ENCODE measurements at places on chromosomes 6 and 20.

GRCh38 chr6:16585805-16586204 is 175.5 kb downstream of the ATXN1 start:
- no peak for DNase-seq

DNA sequence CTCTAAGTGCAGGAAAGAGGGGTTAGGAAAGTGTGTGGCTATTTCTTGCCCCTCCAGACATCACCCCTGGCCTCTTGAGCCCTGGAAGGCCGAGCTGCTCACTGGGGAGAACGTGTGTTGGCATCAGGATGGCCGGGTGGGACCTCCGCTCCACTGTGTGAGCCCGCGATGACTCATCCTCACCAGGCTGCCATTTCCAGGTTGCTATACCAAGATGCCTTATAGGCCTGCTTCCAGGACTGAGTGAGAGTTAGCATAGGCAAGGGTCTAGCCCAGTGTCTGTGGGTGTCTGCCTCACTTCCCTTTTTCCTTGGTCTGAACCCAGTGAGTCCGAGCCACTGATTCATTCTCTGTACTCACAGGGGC is 105.0 kb downstream of the MRPL14 start:
- peak; percentile 35 for DNase-seq

- DNase-seq = no peak
Measured at GRCh38 chr6:26243752-26244151, 121.2 kb upstream of the BTN3A2 start.

GRCh38 chr6:32167761-32168262 is 3.4 kb downstream of the EGFL8 start:
- DNase-seq = no peak

- DNase-seq = no peak
Measured at GRCh38 chr6:158503222-158503621, 56.7 kb upstream of the TMEM181 start.

DNA sequence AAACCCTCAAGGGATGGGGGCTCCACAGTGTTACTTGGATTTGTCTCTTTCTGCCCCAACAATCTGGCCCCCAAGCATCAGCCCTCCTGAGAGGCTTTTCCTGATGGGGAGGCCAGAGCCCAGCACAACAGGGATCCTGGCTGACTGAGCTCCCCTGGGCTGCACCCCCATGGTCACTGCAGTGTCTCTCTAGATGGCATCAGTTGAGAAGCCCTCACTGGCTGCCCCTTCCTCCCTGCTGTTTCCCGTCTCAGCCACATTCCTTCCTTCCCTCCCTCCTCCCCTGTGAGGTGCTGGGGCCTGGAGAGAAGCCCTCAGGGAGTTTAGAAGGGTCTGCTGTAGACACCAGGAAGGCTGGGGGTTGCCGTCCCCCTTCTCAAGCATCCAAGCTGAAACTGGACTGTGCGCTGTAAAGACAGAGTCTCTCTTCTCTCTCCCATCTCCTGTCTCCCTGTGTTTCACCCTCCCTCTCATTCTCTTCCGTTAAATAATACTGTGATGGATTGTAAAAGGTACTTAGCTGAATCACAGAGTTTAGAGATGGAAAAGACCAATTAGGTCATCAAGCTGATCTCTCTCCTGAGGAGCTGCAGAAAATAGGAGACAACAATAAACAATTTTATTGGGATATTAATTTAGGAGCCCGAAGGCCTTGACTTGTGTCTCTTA is 29.7 kb downstream of the SAYSD1 start:
- DNase-seq = no peak

- DNase-seq = no peak
Measured at GRCh38 chr6:5333658-5334057, 72.3 kb downstream of the FARS2 start.

DNA sequence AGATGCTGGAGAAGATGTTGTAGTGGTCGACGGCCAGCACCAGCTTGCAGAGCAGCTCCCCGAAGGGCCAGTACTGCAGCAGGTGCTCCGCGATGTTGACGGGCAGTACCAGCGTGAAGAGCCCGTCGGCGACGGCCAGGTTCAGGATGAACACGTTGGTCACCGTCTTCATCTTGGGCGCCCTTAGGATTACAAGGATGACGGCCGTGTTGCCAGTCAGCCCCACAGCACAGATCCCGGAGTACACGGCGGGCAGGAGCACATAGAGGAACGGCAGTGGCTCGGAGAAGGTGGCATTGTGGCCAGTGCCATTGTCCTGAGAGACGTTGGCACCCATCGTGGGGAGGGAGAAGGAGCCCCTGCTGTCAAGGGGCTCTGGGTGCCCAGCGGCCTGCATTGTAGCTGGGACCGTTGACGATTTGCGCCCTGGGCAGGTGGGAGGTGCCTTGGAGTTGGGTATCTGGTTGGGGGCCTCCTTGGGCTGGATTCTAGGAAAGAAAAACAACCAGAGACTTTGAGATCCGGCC is 867 bp downstream of the NPBWR2 start:
- DNase-seq = no peak

DNA sequence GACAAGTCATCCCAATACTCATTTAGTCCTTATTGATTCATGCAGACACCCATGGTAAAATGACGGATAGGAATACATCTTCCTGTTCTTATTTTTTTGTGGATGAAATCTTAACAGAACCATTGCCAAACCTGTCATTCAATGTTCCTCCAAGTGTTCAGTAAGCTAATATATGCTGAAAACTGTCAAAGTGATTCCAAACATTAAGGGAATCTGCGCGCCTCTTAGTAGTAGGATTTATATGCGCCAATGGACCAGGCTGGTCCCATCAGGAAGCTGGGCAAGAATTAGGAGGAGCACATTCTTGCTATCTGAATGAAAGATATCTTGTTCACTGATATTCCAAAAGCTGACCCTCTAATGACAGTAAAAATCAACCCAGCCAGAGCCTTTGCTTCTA is 168.9 kb upstream of the STMND1 start:
- DNase-seq = no peak

- DNase-seq = no peak
Measured at GRCh38 chr6:30857549-30857948, 26.8 kb upstream of the DDR1 start.

- no peak for DNase-seq
Measured at GRCh38 chr6:63440057-63440456, 120.3 kb upstream of the LGSN start.

DNA sequence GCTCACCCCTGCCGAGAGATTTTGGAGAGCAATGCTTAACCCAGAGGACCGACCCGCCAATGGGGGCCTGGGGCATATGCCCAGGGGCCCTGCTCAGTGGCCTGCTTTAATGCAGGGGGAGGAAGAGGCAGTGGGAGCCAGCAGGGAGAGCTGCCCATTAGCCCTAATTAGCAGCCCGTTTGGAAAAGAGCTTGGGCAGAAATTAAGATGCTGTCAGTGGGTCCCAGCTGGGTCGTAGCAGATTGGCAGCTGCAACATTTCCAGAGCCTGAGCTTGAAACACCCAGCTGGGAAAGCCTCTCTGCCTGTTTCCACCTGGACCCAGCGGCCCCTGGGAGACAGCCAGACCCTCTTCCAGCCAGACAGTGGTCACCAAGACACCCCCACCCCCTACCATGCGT is 39.5 kb downstream of the CD40 start:
- DNase-seq = no peak

DNA sequence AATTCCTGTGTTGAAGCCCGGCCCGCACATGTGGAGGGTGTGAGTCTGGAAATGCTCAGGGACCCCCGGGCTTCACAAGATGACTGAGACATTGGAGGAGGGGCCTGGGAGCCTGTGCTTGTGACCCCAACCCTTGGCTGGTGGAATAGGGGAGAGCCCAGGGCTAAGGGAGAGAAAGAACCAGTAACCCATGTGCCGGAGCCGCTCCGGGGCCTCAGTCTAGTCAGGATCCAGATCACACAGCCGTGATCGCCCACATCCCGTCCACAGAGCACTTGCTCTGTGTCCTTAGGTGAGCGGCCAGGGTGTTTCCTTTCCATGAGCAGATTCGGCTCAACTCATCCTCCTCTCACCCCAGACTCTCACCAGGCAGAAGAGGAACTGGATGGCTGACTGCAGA is 152.3 kb upstream of the RPS6KA2 start:
- DNase-seq = no peak

- peak; percentile 13 for DNase-seq
Measured at GRCh38 chr20:37390891-37391525, 45.1 kb downstream of the SRC start.

DNA sequence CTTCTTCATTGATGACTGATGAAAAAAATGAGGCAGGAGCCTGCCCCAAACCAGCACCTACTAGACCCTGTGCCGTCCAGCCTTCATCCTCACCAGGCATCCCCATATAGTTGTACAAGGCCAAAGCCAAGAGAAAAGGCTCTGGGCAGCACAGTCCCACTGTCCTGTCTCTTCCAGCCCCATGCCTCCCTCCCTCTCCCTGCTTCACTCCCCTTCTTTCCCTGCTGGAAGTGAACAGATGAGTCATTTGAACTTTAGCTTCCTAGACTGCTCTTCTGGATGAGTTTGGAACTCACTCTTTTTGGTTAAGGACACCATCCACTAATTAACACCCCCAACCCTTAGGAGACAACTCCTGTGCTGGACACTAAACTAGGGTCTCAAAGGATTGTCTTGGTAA is 235.2 kb downstream of the LRFN2 start:
- DNase-seq = no peak

- no peak for DNase-seq
Measured at GRCh38 chr20:16175322-16175961, 397.8 kb downstream of the KIF16B start.

- no peak for DNase-seq
Measured at GRCh38 chr6:160831739-160832138, 129.7 kb downstream of the PLG start.

DNA sequence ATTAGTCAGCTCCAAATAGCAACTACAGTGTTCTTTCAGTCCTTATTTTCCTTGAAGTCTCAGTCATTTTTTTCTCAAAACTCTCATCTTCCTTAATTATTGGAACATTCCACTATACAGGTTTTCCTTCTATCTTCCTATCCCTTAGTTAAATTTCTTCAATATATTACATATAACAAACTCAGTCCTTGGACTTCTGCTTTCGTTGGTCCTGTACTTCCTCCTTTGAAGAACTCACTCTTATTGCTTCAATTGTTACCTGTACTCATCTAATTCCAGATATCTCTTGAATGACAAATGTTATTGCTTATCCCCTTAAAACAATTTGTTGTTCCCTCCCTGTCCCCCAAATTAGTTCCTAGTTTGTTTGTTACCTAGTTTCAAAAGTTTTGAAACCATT is 67.7 kb upstream of the NOTCH4 start:
- no peak for DNase-seq

DNA sequence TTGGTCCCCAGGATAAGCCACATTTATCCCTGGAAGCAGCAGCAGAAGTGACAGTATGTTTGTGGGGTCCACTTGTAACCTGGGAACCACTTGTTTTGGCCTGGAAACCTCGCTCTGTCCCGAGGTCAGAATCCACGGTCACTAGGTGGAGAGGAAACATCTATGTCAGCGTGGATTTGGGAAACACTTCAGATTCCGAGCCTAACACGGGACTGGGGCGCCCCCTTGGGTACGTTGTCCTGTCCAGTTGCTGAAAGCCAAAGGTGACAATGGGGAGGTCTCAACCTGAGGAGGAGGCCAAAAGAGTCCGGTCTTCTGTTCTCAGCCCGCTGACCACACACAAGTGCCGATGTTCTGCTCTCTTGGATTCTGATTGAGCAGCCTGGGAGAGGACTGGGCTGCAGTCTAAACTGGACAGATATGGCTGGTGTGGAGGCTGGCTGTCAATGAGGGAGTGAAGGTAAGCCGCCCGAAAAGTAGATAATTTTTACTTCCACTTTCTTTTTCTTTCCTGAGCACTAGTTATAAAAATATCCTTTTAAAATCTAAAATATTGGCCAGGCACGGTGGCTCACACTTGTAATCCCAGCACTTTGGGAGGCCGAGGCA is 4.9 kb upstream of the ZFP57 start:
- DNase-seq = no peak

- DNase-seq = no peak
Measured at GRCh38 chr20:58702859-58703648, 10.5 kb downstream of the NPEPL1 start.

- DNase-seq = no peak
Measured at GRCh38 chr20:52470561-52470960, 279.0 kb upstream of the ZFP64 start.

- no peak for DNase-seq
Measured at GRCh38 chr6:168150551-168151320, 71.7 kb upstream of the FRMD1 start.

GRCh38 chr6:142954844-142955243 is 9.9 kb upstream of the HIVEP2 start:
- no peak for DNase-seq
